ENCODE measurements at places on chromosomes 16 and 17.

DNA sequence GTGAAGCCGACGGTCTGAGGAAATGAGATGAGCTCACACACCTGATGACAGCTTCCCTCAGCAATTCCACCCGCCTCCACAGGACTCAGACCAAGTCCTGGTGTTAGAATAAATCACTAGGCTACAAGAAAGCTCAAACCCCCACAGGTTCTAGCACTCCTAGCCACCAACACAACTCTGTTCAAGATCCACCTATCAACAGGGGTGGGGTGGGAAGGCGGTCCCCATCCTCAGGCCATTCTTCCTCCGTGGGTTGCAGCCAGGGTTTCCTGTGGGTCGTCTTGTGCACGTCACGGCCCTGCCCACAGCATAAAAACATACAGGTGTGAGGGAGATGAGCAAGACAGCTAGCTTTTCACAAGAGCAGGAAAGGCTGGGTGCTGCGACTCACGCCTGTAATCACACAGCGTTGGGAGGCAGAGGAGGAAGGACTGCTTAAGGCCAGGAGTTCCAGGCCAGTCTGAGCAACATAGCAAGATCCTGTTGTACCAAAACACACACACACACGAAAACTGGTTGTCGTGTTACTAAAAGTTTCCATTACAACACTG lies 81.1 kb downstream of the ANKRD11 start:
- DNase-seq: peak; percentile 19

DNA sequence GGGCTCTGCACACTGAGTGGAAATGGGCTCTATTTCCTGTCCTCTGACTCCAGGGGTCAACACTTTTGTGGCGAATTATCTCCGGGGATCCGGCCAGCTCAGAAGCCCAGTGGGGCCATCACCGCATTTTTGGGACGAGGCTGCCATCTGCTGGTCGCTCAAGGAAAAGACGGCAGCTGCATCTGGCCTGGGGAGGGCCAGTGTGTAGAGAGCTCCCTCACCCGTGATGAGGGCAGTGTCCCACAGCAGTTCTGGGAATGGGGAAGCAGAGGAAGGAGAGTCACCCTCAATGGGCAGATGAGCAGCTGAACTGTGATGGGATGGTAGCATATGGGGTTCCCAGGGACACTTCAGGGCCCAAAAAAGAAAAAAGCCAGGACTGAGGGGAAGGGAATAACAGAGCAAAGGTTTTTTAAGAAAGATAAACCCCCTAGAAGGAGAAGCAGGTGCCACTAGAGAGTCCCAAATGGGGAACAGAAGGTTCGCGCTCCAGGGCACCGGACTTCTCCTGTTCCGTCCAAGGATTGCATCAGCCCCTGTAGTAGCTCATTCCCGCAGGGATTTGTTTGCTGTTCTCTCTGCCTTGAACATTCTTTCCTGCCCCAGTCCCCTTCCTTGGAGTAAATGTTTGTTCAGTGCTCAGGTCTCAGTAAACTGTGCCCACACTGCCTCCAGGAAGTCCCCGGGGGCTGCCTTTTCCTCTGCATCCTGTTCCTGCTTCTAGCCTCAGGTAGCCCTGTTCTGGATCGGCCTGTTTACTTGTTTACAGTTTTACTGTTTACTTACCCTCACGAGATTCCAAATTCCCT lies 9.3 kb upstream of the ABCC12 start:
- DNase-seq: peak; percentile 67

DNA sequence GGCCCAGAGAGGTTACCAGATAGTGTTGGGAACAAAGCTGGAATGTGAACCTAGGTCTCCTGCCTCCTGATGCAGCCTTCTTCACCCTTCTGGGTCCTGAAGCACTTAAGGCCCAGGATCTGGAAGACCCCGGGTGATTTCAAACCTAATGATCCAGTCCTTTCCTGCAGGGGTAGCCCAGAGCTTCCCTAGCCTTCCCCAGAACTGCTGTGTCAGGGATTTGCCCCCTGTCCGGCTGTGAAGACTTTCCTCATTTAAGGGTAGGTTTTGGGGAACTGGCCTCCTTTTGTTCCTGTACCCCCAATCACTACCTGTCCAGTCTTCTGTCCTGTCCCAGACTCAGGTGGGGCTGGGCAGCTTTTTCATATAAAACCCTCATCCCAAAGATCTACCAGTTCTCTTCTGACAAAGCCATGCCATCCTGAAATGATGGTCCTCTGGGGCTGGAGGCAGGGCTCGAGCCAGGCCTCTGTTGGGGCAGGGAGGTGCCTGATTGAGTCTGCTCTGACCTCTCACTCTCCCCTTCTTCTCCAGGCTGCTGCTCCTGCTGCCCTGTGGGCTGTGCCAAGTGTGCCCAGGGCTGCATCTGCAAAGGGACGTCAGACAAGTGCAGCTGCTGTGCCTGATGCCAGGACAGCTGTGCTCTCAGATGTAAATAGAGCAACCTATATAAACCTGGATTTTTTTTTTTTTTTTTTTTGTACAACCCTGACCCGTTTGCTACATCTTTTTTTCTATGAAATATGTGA lies 1.3 kb downstream of the MT1X start:
- DNase-seq: no peak

DNA sequence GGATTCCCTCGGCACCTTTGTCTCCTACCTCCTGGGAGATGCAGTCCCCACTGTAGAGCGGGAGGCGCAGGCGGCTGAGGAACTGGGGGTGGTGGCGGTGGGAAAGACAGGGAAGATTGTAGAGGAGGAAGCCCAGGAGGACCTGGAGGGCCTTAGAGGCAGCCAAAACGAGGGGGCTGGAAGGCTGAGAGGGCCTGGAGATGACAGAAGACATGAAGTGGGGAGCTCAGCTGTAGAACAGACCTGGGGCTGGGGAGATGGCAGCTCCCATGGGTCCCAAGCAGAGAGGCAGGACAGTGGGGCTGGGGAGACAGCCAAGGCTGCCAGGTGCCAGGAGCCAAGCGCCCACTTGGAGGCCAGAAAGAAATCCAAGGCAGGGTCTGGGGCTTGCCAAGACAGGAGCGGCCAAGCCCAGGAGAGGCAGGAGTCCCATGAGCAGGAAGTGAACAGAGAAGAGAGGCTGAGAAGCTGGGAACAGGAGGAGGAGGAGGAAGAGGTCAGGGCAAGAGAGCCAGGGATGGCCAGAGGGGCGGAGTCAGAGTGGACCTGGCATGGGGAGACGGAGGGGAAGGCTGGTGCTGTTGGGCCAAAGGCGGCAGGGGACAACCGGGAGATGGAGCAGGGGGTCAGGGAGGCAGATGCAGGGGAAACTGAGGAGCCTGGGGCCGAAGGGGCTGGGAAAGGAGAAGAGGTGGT lies 803 bp downstream of the APOBR start:
- no peak for DNase-seq

- DNase-seq: no peak
Measured at GRCh38 chr16:78137782-78138616, 38.5 kb downstream of the WWOX start.

- peak; percentile 25 for DNase-seq
Measured at GRCh38 chr16:77951788-77952187, 70.6 kb upstream of the CLEC3A start.

- no peak for DNase-seq
Measured at GRCh38 chr17:39671651-39672521, 3.6 kb downstream of the PNMT start.

GRCh38 chr16:58346831-58347371 lies 45.4 kb upstream of the GINS3 start:
- no peak for DNase-seq

DNA sequence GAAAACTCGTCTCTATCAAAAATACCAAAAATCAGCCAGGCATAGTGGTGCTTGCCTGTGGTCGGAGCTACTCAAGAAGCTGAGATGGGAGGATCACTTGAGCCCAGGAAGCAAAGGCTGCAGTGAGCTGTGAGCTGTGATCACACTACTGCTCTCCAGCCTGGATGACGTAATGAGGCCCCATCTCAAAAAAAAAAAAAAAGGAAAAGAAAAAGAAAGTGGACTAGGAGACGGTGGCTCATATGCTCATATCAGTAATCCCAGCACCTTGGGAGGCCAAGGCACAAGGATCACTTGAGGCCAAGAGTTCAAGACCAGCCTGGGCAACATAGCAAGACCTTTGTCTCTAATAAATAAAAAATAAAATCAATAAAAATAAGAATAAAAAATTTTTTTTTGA lies 8.8 kb upstream of the SUMO2 start:
- peak; percentile 45 for DNase-seq

- DNase-seq: no peak
Measured at GRCh38 chr16:20873331-20873730, 26.8 kb downstream of the DCUN1D3 start.

- peak; percentile 14 for DNase-seq
Measured at GRCh38 chr16:27539120-27539519, 10.6 kb downstream of the GTF3C1 start.

- peak; percentile 7 for DNase-seq
Measured at GRCh38 chr17:47305302-47305923, 18.3 kb upstream of the EFCAB13 start.

GRCh38 chr17:76989519-76989918 lies 121.3 kb downstream of the MGAT5B start:
- DNase-seq: no peak

DNA sequence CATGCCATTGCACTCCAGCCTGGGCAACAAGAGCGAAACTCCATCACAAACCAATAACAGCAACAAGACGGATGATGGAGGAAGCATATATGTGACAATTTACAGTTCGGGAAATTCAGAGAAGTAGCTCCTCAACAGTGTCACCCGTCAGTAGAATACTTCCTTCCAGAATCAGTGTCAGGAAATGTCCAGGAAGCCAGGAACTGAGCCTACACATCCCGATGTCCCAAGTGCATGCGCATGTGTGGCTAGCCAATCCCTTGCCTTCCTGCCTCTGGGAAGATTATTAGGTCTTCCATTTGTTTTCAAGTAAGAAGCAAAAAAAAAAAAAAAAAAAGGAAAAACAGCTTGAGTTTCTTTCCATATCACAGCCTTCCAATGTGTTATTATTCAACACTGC lies 1.4 kb upstream of the PITPNC1 start:
- DNase-seq: no peak

- DNase-seq: no peak
Measured at GRCh38 chr17:67959510-67959909, 36.8 kb downstream of the C17orf58 start.

DNA sequence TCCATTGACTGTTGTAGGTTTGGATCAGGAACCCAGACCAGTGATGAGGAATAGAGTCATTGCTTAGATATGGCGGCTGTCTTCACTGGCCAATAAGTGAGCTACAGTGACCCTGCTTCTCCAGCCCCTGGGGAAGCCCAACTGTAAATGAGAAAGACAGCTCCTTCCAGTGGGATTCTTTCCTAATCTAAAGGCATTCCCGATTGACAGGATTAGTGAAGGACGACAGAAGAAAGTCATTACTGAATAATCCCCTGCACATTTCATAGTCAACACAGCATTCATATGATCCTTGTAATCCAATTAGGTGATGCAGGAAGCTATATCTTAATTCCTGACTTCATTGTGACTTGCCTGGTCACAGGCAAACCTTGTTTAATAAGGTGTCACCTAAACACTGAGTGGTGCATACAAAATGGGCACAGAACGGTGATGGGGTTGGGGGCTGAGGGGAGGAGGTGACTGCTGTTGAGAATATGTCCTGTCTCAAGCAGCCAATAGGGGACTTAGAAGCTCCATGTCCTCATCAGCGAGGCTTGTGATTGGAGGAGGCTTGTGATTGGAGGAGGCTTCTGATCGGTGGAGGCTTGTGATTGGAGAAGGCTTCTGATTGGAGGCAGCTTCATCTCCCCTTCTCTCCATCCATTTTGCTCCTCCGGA lies 242.6 kb downstream of the XYLT1 start:
- DNase-seq: no peak

- no peak for DNase-seq
Measured at GRCh38 chr17:2435862-2436261, 35.0 kb upstream of the MNT start.

DNA sequence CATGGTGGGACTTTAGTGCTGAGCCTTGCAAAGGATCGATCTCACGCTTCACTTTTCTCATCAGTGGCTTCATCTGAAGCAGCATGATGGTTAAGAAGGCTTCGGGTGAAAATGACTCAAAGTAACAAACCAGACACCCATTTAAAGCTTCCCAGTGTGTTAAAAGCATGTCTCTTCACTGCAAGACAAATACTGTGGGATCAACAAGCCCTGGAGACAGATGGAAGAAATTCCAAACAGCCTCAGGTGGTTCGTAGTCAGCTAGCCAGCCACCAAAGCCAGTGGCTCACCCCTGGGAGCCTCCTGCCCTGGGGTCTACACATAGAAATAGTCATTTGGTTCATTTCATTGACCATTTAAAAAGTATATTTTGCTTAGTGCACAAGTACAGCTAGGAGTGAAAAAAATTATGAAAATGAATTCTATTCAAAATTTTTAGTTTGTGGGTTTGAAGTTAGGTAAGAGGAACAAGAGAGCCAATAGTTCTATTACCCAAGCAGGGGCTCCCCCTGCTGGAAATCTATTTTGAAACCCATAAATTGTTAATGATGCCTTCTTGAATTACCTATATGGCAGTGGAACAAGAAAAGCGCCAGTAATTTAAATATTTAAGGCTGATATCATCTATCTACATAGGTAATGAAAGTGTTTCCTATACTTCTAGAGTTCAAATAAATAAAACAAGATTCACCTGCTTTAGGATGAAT lies 51.6 kb downstream of the PMP22 start:
- peak; percentile 61 for DNase-seq

DNA sequence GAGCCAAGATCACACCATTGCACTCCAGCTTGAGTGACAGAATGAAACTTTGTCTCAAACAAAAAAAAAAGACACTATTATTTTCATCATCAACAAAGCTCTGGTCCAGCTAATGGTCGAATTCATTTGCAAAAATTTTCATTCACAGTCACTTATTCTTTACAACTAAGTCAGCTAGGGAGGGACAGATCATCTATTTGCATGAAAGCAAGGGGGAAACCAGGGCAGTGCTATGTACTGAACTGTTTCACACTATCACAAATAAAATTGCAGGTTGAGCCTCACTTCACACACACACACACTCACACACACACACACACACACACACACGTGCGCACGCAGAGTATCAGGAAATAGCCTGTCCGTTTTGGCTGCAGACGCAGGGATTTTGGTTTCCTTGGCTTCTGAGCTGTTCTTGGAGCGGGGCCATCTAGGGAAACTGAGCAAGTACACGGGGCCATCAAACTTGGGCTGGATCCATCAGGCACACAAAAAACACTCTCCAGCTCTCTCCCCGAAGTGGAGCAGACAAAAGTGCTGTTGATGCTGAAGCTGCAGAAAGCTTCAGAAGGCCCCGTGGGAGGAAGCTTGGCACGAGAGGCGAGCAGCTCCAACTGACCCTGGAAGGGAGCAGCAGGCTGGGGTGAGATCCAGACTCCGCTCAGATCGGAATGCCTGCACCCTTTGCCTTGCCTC lies 44.3 kb upstream of the HELZ start:
- DNase-seq: no peak

DNA sequence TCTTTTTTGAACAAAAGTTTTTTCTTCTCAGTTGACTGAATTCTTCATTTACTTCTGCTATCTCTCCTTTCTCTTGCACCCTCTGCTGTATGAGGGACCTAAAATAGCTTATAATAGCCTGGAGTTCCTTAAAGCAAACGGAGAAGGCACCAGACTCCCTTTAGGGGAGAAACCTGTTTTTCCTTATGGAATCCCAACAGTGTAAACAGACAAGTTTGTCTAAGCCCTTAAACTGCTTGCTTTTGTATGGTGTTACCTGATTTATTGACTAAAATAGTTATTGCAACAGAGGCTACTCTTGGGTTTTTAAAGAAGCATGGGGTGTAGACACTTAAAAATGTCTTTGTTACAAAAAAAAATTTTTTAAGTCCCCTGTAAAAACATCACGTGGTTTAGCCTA lies 12.9 kb upstream of the TRIM25 start:
- DNase-seq: no peak

- DNase-seq: peak; percentile 79
Measured at GRCh38 chr17:63984651-63985386, 12.1 kb upstream of the SCN4A start.

Measured in KBM-7 (cell line).